ENCODE measurements at places on chromosomes 16 and 17.

GRCh38 chr17:21392266-21392665 lies 16.1 kb downstream of the KCNJ12 start:
- DNase-seq: no peak

- DNase-seq: no peak
Measured at GRCh38 chr16:86258713-86259112, 251.6 kb upstream of the FOXF1 start.

GRCh38 chr17:16428098-16428882 lies 12.9 kb downstream of the TRPV2 start:
- DNase-seq: peak; percentile 30

- no peak for DNase-seq
Measured at GRCh38 chr17:15309236-15309635, 32.2 kb downstream of the TEKT3 start.

DNA sequence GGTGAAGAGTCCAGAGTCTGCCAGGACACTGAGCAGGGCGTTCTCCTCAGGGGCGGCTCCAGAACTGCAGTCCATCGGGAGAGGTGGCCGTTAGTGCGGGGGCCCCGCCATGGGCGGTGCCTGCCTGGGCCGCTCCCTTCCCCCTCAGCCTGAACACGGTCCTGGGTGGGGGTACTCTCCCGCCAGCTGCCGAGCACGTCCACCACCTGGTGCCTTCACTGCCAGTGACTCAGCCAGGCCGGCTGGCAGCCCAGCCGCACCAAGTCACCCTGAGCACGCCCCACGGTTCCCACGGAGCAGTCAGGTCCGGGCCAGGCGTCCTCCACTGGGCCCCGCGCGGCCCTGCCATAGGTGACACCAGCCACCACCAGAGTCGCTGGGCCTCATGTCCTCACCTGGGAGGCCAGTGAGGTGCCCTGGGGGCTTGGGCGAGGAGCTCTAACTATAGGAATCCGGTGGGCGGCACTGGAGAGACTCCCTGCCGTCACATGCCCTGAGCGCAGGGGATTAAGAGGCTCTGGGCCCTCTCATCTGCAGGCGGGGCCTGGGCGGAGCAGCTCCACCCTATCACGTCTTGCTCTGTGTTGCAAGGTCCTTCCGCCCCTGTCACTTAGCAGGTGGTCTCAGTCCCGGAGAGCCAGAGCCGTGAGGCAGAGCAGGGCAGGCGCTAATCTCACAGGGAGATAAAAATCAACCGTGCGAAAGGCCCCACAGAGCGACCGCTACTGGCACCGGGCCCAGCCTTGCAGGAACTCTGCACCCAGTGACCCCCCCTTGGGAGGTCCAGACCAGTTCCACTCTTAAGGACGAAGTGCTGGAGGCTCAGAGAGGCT lies 14.3 kb downstream of the PIEZO1 start:
- DNase-seq: peak; percentile 59

DNA sequence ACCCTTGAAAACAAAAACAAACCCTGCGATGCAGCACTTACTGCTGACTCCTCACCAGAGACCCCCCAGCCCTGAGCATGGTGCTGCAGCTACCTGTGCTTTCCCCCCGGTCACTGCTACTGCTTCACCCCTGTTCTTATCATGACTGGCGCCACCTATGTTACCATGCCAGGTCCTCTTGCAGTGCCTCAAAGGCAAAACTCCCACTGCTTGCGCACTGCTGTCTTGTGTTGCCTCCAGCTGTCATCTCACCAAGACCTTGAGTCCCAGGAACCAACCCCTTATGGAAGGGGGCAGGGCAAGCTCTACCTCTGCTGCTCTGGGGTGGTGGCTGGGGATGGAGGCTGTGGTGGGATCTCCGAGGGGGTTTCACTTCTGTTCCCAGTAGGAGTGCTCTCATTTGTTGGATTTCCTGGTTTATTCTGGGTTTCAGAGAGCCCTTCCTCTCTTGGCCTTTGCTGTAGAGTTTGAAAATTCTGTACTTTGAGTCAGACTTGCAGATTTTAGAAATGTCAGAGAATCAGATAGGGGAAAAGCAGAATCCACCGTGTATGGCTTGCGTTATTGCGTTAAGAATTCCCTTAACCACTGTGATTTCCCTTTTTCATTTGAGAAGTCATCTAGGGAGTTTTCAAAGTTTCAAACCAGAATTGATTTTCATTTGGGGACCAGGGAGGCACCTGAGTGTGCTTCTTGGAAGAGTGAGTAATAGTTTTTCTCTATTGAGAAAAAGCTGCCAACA lies 96.6 kb downstream of the SPECC1 start:
- no peak for DNase-seq

DNA sequence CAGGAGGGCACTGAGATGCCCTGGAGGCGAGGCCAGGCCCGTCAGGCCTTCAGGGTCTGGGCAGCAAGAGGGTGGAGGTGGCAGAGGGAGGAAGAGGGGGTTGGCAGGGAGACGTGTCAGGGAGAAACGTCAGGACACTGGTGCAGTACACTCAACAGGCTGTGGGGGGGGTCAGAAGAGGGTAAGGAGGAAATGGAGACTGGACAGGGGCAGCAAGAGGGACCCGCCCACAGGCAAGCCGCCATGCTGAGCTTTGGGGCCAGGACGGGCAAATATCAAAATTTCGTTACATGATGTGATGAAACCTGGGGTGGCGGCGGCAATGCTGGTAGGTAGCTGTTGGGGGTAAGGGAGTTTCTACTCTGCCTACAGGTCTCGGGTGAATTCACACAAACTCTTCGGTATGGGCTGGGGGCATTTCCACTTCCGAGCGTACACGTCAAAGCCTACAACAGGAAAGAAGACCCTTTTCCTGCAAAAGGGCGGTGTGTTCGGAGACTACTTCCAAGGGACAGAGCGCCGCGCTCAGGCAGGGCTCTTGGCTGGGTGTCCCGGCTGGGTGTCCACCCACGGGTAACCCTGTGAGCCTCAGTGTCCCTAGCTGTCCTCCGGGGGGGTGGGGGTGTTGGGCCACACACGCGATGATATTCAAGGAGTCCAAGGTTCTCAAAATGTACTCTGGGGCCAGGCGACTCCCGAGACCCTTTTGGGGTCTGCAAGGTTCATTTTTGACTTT lies 43.3 kb upstream of the ATP2A3 start:
- no peak for DNase-seq

DNA sequence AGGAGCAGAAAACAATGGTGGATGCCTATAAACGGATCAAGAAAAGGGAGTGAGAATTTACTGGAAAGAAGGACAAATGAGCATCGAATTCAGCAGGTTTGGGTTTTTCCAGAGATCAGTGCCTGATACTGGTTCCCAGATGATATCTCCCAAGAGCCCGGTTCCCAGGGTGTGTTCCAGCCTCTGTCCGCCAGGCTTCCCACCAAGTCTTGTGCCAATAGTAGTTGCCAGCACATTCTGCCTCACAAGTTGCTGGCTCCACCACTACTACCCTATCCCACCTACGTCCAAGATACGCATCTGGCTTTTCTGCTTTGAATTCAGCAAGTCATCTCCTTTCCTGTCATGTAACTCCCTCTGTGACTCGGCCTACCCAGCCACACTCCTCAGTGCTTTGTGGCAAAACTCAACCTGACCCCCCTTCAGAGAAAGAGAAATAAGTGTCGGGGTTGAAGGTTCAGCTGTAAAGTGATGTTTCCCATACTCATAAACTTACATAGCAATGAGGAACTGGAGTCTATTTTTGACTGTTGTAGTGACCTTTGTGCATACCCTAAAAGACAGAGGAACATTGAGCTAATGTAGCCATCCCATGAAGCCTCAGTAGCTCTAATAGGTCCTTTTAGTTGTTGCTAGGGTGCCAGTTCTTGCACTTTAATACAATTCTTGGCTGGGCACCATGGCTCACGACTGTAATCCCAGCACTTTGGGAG lies 277.0 kb downstream of the IRX3 start:
- no peak for DNase-seq

DNA sequence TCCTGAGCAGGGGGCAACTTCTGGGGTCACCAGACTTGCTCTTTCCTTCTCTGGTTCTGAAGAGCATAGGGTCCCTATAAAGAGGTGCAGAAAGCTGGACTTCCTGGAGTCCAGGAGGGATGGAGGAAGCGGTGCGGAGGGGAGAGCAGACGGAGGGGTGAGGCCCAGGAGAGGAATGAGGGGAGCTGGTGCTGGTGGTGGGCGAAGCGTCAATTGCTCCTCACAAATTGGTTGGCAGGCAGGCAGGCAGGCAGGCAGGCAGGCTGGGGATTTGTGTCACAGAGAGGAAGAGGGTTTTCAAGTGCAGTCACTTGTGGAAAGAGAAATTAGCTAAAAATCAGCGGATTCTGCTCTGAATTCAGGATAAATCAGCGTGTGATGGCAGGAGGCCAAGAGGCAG lies 133.7 kb upstream of the CDC42EP4 start:
- no peak for DNase-seq

DNA sequence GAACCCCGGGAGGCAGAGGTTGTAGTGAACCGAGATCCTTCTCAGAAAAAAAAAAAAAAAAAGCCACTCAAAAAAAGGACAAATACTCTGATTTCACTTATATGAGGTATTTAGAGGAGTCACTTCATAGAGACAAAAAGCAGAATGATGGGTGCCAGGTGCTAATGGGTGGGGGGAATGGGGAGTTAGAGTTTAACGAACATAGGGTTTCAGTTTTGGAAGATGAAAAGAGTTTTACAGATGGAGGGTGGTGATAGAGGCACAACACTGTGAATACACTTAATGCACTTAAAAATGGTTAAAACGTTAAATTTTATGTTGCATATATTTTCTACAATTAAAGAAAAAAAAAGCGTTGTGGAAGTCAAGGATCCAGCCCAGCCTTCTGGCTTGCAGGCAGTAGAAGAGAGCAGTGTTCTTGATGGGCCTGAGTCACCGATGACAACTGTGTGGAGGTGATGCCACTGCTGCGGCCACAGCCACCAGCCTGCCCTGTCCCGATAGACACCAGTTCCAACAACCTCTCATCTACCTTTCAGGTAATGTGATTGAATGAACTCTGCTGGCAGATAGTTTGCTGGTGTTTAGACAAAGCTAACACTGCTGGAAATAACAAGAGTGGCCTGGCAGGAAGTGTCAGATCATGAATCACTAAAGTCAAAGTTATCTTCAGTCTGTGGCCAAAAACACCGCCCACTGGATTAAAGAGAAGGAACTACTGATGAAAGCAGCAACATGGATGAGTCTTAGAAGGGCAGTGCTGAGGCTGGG lies 49.9 kb upstream of the COX10 start:
- DNase-seq: no peak

- no peak for DNase-seq
Measured at GRCh38 chr17:14321476-14321949, 20.6 kb downstream of the HS3ST3B1 start.

- no peak for DNase-seq
Measured at GRCh38 chr17:8124350-8125153, 646 bp upstream of the HES7 start.

DNA sequence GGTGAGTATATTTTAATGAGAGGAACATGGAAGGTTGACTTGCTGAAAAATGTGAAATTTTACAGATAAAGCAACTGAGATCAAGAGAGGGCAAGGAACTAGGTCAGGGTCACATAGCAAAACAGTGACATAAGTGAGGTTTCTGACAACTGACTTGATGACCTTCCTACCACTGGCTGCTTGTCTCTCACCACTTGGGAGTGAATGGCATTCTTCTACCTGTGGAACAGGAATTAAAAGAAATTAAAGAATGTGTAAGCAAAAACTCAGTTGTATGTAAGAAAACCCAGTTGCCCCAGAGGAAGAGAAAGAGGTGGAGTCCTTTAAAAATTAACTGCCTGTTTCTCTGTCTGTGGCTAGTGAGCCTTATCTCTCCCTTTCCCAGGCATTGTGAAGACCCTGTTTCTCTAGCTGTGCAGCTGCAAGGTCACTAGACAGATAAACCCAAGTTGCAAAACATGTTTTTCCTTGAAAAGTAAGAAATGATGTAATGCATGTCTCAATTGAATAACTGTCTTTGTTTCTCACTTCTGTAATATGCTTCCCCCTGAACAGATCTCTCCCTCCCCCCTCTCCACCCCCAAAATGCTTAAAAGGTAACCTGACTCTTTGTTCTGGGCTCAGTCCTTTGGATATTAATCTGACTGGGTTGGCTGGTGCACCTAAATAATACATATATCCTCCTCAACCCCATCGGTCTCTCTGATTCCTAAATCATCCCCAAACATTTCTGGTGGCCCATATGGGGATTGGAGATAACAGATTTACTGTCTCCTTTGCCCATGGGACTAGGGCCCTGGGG lies 23.4 kb downstream of the ACSM1 start:
- DNase-seq: no peak

GRCh38 chr17:65473363-65473762 lies 88.1 kb downstream of the AXIN2 start:
- DNase-seq: no peak

DNA sequence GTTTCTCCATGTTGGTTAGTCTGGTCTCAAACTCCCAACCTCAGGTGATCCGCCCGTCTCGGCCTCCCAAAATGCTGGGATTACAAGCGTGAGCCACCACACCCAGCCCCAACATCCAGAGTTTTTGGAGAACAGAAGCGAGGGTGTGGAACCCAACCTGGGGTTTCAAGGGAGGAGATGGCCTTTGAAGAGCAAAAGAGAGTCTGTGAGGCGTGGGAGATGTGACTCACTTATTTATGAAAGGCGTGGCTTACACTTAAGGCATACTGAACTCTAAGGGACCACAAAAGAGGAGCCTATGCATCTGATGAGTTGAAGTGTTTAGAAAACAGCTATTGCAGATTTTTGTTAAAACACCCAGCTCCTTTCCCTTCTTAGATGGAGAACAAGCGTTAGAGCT lies 18.9 kb downstream of the ARSG start:
- peak; percentile 23 for DNase-seq

DNA sequence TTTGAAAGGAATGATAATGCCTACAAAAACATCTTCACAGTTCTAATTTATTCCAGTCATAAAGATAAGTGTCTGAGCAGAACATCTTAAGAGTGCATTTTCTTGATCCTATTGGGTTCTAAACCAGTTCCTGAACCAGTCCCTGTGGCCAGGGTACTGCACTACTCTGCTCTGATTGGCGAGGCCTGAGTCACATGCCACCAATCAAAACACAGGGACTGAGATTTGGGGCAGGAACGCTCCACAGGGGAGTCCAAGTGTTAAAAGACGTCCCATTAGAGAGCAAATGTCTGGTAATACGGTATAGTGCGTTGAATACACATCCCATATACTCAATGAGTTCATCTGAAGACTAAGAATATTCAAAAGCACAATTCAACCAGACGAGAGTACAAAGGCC lies 3.0 kb upstream of the NUP93 start:
- no peak for DNase-seq

All from CD4-positive, alpha-beta T cell treated with Interleukin-15 for 1 hour (primary cell).